ENCODE measurements at places on chromosomes 6 and 20.

DNA sequence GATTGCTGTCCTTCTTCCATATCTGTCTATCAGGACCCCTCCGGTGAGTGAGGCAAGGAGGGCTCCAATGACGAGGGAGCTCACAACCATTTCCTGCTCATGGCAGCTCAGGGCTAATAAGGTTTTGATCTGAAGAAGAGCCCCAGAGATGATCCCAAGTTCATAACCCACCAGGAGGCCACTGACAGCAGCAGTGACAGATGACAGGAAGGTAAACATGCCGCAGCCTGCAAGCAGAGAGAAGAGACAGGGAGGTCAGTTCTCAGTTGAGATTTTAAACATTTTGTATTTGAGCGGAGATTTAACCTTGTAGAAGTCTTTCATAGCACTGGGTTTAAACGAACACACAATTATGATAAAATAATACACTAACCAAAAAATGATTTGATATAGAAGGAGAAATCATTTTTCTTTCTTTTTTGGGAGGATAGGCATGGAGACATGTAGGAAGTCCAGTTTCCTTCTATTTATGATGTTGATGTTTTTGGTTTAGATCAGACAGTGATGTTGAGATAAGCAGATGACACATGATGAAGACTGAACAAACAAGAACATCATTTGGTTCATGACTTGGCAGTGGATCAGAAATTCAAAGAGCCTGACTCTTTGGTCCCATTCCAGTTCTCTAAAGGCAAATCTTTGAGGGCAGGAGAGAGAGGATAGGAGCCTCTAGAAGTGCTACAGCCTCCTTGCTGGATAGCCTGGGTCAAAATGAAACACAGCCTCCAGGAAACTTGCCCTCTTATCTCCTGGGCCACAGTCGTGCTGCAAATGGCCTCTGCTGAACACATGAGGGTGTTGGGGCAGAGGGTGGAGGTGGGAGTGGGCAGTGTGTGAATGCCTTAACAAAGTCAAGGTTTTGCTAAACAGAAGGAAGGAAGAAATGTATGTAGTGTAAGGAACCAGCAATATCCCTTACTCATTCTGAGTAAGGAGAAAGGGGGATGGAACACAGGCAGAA lies 22.6 kb downstream of the SLC2A12 start:
- no peak for DNase-seq

DNA sequence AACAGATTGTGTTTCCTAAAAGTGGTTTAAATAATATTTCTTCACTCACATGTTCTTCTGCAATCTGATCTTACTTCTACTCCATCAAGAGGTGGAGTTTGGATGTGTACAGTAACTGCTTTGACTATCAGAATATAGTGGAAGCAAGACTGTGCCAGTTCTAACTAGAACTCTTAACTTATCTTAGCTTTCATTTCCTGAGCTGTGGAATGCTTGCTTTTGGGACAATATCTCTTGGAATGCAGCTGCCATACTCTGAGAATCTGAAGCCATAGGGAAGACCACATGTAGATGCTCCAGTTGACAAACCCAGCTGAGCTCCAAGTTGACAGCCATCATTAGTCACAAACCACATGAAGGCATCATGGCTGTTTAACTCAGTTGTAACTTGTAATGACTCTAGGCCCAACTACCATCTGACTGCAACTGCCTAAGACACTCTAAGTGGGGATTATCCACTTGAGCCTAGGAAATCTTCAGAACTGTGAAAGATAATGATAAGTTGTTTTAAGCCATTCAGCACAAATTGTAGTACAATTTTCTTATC lies 40.8 kb upstream of the MAN1A1 start:
- DNase-seq: no peak

- DNase-seq: no peak
These were observed 172.3 kb downstream of the OGFRL1 start for GRCh38 chr6:71460933-71461332.

DNA sequence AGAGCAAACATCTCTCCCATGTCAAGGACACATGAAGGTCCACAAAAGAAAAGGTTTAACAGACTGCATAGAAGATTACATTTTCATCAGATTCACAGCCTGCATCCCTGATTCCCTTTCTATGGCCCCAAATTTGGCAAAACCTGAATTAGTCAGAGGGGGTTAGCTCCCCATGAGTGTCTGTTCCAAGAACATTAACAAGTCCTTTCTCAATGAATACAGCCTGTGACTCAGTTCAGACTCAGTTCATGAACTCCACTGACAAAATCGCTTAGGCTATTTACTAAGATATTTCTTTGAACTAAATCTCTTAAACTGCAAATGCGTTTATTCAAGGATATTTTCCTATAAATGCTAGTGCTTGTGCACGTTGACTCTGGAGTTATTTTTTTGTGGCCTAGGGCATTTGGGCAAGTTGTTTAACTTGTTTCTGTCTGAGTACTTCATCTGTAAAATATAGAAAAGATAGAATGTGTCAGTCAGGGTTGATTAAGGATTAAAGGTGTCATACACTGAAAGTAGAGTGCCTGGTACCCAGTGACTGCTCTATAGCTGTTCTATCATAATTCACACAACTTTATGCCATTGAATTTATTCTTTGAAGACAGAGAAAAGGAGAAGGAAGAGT lies 422.6 kb downstream of the HTR1B start:
- DNase-seq: no peak

GRCh38 chr6:158757753-158758090 lies 61.4 kb downstream of the EZR start:
- no peak for DNase-seq

- DNase-seq: no peak
These were observed 28.3 kb downstream of the MAS1 start for GRCh38 chr6:159919011-159919511.

DNA sequence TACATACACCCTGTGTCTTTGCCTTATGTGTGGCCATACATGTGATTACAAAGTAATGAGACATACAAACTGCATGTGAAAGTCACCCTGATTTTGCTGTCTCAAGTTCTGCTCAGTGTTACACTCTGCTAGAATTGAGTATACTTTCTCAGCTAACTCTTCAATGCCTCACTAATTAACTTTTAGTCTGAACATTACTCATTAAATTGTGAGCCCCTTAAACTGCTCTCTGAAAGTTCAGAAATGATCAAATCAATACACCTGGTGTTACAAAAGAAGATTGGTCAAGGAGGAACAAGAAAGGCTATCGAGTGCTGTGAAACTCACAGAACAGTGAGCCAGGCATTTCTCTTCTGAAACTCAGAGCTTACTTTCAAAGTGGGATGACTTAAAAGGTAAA lies 71.3 kb downstream of the MKKS start:
- DNase-seq: no peak

GRCh38 chr6:114064862-114065261 lies 93.9 kb upstream of the HDAC2 start:
- DNase-seq: no peak

DNA sequence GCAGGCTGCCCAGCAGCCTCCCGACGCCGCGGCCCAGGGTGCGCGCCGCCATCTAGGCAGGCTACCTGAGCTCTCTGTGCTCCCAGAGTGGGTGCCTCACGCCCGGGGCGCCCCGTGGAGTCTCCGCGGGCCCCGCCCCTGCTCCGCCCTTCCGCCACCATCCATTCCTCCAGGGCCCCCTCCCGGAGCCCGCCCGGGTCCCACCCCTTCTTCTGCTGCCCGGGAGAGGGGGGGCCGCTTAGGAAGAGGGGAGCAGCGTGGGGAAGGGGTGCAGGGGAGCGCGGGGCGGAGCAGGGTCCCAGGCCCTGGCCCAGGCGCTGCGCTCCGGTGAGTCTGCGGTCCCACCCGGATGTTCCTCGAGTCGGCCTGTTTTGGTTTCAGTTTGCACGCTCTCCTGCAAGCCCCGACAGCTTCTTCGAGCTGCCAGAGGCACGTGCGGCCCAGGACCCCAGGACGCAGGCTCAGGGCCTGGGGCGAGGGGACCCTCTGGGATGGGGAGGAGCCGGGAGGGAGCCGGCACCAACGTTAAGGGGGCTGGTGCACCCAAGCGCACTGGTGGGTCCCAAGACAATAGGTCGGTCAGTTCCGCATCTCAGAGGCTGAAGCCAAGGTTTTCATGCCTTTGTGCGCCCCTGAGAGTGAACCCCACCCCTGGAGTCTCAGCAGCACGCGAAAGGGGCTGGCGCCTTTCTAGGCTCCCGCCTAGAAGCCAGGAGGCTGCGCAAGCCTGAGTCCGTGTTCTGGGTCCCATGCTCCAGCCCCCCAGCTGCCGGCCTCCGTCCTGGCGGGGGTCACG lies at the start of gene ACSS1:
Gene ACSS1, minus strand, starts transcription at position 89 of the 796 bp plus-strand sequence. Its CDS starts 37 bp downstream, at position 52.
- no peak for DNase-seq

DNA sequence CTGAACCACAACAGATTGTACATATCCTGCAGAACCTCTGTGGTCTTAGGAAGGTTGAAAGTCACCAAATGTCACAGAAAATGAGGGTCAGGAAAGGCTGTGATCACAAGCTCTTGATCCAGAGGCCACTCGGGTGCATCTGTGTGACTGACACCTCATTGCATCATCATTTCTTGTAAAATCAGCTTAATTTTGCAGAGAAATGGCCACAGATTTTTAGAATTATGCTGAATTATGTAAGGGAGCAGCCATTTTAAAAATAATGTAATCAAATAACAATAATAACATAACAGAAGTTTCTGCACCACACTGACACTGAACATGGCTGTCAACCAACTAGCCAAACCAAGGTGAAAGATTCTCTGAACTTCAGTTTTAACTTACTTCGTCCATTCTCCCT lies 32.5 kb upstream of the PRND start:
- DNase-seq: no peak

DNA sequence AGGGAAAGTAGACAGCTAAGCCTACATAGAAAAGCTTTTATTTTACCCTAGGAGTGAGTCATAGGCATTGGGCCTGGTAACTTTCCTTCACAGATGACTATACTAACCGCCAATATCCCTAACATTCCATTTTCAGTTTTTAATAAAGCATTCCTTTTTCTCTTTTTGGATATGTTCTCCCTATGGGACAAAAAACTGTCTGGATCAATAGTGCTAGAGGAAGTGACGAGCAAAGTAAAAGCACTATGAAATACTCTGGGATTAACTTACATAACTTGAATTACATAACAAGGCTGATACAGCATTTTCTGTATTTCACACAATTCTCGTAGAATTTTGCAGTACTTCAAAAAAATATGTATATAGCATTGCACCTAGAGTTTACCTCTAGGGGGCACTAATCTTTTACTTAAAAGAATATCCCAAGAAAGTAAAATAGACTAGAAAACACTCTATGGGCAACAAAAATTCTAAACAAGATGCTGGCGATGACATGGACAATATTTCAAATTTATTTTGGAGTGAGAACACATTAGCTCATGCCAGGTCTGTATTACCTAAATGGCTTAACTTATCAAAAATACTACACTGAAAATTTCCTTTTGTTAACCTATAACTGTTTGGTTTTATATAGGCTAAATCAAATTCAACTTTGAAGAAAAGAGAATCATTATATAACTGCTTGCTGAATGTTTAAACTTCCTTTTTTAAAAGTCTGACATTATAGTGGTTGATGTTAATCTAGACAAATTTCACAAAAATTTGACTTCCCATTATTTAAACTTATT lies 66.3 kb upstream of the DST start:
- DNase-seq: no peak

GRCh38 chr6:113050979-113051378 lies 703.8 kb downstream of the RFPL4B start:
- no peak for DNase-seq

DNA sequence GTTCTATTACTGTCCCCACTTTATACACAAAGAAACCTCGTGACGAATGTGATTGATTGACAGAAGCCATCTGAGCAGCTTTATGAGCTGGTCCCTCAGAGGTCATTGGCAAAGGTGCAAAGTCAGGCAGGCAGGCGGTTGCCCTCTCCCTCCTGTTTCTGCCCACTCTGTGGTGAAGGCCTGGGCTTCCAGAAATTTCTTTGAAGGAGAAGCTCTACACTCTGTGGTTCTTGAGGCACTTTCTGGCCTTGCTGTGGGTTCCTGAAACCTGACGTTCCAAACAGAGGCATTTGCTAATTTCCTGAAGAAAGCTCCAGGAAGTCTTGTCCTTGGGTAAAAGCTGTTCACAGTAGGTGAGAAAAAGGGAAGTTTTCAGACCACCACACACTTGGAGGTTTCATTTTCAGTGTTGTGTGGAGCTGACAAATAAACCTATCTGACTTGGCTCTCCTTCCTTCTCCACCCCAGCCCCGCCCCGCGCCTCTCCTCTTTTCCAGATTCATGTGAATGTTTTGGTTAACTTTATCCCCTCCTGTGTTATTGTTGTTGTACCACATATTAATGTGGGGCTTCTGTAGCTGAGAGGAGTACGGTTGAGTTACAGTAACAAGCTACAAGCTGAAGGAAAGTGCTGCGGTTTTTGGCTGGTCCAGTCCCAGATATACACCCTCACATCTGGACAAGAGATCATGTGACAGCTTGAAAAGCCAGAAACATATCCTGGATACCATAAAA lies 274.1 kb downstream of the CLIC5 start:
- DNase-seq: no peak

DNA sequence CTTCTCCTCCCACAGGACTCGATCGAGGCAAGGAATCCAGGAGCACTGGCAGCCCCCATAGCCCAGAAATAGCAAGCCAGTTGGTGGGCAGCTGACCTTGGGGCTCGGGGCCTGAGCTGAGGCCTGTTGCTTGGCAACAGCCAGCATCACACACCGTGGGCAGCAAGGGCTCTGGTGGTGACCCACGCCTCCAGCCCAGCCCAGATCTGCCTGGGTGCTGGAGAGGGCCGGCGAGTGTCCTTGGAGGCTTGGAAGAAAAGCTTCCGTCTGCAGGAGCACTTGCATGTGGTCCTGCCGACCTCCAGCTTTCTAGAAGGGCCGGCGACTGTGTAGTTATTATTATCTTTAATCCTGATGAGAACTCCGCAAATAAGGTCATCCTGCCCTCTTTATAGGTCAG lies 67.3 kb downstream of the STK35 start:
- no peak for DNase-seq

DNA sequence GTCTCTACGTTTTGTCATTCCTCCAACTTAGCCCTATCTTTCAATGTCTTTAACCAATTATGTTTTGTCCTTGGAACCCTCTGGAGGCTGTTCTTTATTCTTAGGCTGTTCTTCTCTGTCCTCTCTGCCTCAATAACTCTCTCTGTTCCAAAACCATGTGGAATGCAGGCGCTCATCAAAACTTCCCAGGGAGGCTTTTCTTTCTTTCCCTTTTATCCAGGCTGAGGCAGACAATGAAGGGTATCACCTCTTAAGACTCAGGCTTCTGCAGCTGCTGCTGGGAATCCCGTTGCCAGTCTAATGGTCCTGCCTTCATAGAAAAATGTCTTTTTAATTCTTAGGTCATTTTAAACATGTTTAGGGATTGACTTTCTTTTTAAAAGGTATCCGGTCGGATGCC lies 544.7 kb downstream of the CDH26 start:
- DNase-seq: no peak

- DNase-seq: no peak
These were observed 249.3 kb downstream of the TBX18 start for GRCh38 chr6:84515067-84515466.
